ENCODE measurements at places on chromosomes 16 and 17.

DNA sequence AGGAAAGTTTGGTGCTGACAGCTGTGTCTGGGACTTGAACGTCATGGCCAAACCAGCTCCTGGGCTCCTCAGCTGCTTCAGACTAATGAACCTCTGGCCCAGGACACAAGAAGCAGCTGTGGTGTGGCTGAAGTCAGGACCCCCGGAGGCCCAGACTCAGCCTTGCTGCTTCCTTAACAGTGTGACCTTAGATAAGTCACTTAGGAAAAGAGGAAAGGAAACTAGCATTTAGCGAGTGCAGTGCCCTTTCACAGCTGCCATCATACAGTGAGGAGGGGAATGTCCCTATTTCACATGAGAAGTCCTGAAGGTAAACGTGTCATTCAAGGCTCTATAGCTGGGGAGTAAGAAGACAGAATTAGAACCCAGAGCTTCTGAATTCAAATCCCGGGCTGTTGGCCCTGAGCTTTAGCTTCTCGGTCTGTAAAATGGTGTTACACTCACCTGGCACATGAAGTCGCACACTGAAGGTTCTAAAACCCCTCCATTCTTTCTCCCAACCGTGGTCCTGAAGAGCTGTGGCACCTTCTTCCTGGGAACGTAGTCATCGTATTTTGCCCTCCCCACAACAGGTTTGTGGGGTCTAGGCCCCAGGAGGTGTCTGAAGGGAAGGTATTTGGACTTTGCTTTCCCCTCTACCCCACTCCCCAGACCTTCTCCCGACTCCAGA, 910 bp upstream of the RAMP2 start:
- no peak for DNase-seq

DNA sequence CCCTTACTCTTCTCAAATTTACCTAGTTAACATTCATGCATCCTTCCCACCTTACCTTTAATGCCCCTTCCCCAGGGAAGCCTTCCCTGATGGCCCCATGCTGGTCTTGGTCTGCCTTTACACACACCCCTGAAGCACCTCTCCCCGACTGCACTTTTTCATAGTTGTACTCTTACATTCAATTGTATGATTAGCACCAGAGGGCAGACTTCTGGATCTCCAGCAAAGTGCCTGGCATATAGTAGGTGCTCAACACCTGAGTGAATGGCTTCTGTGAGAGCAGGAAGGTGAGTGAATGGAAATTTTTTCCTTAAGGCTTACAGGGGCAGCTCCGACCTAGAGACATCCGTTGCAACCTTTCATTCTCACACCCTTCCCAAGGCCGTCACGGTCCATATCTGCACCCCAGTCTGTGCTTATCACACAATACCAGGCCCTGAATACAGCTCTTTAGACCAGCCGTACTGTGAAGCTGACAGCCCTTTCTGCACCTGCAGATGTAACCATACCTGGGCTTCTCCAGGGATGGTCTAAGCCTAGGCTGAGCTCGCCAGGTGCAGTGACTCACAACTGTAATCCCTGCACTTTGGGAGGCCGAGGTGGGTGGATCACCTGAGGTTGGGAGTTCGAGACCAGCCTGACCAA, 4.4 kb downstream of the PGAP3 start:
- DNase-seq: no peak

- DNase-seq: no peak
Observed at GRCh38 chr17:80455336-80455710, 21.1 kb downstream of the NPTX1 start.

DNA sequence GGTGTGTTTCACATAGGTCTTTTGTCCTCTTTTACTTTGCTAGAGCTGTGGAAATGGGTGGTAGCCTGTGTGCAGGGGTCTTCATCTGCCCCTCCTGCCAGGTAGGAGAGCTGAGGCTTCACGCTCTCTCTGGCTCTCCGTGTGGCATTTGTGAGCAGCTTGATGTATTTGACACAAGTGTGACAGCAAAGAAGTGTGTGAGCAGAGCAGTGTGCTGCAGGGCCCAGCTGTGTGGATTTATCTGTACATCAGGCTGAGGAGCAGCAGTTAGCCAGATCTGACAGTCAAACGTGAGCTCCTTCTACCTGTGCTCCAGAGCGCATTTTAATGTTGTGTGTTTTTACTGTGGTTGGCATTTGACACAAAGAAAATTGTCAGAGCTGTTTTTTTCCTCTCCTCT, 101.8 kb downstream of the FTO start:
- no peak for DNase-seq

DNA sequence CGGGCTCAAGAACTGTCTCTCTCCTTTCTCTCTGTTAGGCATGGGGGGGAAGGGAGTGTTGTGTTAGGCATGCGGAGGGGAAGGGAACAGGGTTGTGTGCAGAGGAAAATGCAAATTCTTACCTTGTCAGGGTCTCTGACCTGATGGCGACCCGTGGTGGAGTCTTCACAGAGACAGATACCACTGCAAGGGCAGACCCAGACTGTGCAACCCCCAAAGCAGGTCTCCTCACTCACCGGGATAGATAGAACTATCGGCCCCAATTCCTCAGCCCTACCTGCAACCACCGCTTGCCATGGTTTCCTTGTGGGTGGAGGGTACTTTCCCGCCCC, 9.6 kb upstream of the MPP2 start:
- no peak for DNase-seq

- peak; percentile 68 for DNase-seq
Observed at GRCh38 chr17:62703776-62704380, 76.4 kb downstream of the MRC2 start.

DNA sequence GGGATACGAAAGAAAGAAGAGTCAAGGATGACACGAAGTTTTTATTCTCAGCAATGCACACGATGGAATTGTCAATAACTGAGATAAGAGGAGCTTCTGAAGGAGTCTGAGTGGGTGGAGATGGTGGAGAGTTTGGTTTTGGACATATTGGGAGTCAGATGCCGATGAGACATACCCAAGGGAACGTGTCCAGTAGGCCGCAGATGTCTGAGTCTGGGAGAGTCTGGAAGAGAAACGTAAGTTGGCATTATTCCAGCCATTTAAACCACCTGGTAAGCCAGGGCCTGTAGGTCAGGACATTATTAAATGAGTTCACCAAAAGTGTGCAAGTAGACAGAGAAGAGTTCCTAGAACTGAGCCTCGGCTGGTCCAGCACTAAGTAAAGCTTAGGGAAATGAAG, 478.3 kb upstream of the CDH5 start:
- no peak for DNase-seq

GRCh38 chr16:19835968-19836421, 48.7 kb downstream of the GPRC5B start:
- peak; percentile 58 for DNase-seq

- no peak for DNase-seq
Observed at GRCh38 chr16:27642756-27643155, 92.8 kb downstream of the KATNIP start.
